ENCODE measurements at places on chromosomes 11 and 22.

GRCh38 chr11:133497477-133498140 is 34.7 kb downstream of the OPCML start:
- no peak for DNase-seq

DNA sequence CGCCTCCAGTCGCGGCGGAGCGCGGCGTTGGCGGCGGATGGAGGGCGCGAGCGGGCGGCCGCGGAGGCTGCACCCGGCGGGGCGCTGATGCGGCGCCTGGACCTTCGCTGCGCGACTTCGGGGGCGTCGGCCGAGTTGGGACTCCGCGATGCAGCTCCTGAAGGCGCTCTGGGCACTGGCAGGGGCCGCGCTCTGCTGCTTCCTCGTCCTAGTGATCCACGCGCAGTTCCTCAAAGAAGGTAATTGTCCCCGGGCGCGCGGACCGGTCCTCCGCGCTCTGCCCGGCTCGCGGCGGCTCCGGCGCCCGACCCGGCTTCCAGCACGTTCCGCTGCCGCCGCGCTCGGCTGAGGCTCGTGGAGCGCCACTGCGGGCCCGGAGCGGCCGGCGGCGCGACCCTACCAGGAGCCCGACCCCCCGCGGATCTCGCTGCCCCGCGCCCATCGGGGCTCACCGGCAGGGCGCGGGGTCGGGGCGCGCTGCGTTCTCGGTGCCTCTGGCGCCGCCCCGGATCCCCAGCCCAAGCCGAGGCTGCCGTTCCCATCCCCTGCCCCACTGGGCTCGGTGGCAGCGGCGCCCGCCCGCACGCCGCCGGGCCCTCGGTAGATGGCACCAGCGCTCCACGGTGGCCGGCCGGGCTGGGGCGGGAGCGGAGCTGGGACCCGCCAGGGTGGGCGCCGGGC is 1251.2 kb downstream of the BRD1 start:
- no peak for DNase-seq

- no peak for DNase-seq
Observed at GRCh38 chr11:121323046-121323607, 30.6 kb downstream of the SC5D start.

DNA sequence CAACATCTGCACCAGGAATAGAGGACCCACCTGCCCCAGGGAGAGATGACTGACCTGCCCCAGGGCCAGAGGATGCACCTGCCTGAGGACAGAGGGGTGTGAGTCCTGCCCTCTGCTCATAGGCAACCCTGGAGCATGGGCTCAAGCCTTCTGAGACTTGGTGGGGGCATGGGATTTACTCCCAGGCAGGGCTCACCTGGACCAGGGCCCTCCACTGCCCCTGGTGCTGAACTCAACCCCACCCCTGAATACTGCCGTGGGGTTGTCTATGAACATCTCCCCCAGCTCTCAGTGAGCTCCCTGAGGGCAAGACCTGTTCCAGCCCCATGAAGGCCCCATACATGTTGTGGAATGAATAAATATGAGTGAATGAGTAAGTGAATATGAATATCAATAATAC is 33.8 kb upstream of the MUC5AC start:
- DNase-seq, result no peak

DNA sequence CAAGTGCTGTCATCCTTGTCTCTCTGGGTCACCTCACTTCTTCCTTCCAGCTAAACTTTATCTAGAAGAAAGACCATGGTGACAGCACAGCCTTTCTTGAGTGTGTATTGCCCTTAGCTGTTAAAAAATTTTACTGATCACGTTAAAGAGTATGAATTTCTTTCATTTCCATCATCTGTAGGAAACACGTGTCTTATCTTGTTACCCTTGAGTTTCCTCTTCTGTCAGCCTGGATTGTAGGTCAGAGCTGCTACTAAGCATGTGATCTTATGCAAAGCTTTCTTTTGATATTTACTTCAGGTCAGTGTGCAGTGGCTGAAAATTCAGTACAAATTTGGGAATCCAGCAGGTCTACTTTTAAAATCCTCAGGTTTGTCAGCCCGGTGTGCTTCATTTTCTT is 512.2 kb upstream of the ARHGAP42 start:
- DNase-seq, result no peak

DNA sequence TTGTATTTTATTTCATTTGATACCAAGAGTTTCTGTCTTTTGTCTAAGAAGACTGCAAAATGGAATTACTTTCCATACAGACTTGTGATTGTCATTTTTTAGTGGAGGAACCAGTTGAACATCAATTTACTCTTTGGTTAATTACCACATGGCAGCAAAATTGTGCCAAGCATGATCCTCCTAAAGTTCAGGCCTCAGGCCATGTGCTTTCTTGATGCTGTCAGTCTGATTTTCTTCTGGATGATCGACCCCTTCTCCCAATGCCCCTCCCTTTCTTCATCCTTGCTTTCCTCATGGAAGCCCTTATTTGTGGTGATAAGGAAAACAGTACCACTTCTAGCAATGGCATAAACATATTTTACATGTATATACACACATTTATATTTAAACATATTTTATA is 76.2 kb downstream of the SVIP start:
- no peak for DNase-seq

- DNase-seq, result no peak
Observed at GRCh38 chr11:18471995-18472394, 16.3 kb downstream of the LDHAL6A start.

- no peak for DNase-seq
Observed at GRCh38 chr22:19125011-19125410, 2.8 kb upstream of the DGCR2 start.

DNA sequence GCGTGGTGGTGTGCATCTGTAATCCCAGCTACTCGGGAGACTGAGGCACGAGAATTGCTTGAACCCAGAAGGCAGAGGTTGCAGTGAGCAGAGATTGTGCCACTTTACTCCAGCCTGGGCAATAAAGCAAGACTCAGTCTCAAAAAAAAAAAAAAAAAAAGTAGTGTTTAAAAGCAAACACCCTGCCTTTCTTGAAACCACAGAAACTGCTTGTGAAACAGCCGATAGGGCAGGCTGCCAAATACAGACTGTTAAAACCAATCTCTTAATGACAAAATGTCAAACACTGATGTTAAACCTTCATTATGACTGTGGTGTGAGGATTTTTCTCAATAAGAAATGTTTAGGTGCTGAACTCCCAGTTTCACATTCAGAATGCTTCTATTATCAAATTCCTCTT is 27.3 kb downstream of the MARK2 start:
- no peak for DNase-seq

DNA sequence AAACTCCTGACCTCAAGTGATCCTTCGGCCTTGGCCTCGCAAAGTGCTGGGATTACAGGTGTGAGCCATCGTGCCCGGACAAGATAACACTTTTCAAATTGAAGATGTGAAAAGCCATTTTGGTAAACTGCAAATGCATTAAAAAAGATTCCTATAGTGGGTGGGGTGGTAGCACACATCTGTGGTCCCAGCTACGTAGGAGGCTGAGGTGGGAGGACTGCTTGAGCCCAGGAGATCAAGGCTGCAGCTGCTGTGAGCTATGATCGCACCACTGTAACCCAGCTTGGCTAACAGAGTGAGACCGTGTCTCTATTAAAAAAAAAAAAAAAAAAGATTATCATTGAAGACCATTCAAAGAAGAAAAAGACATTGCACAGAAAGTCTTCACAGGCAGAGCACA is 16.9 kb upstream of the ARFGAP3 start:
- DNase-seq, result no peak

DNA sequence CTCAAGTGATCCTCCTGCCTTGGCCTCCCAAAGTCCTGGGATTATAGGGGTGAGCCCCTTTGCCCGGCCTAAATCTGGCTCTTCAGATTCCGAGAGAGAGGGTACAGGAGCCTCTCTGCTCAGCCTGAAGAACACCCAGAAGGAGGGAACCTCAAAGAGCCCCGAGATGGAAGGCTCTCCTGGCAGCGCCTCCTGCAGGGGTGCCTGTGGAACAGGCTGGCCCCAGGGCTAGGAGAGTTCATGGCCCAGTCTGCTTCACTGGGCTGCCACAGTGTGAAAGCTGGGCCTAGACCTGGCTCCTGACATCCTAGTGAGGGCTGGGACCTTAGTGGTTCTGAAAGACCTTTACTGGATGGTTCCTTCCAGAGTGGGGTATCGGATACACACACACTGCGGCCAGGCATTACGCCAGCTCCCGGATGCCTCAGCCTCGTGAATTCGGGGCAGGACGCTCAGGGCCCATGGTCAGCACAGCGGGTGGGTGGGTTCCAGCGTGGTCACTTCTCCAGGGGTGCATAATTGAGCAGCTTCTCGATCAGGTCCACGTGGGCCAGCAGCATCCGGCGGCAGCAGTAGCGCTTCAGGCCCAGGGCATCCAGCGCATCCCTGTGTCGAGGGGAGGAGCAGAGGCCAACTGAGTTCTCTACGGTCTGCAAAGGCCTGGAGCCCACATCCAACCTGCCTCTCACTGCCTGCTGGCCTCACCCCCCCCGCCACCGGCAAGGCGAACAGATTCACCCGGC is 2.3 kb downstream of the POLR2L start:
- no peak for DNase-seq

DNA sequence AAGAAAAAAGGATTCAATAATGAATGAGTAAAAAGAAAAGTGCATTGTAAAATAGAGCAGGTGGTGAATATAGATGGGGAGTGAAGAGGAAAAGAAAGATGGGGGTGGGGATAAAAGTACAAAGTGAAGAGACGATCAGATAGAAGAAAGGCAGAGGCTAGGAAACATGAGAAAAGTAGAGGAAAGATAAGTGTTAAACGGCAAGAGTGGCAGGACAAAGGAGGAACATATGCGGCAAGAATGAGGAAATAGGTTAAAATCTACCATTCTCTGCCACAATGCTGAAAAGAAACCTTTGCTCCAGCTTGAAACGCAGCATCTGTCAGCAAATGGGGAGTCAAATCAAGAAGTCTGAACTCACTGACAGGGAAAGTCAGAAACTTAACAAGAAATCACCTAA is 6.8 kb downstream of the FUT4 start:
- DNase-seq, result no peak

DNA sequence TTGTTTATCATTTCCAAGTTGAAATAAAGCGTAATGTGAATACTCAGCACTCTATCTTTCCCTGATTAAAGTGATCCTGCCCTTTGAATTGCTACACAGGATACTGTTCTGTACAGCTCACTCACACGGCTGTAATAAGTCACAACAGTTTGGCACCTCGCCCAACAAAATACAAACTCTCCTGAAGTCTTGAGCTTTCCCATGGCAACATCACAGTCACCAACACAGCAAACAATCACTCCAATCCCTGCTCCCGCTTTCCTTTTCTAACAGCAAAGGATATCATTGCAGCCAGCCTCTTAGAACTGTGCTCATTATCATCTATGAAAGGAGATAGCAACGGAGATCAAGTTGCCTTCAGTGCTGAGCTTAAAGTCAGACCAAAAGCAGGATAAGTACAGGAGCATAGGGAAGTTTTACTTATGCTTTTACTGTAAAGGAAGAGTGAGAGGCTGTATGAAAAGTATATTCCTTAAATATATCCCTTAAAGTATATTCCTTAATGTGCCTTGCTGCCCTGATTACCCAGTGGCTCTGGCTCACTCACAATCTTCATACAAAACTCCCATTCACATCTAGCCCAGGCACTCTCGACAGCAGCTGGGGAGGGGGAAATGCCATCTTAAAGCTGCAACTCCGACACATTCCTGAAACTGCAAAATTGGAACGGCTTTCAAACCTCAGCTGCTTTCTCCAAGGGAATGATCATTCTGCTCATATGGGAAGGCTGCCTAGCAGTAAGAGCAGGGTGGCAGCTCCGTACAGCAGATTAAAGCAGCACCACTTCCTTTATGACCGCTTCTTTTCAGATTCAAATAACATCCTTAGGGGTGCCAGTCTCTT is 35.8 kb downstream of the MAML2 start:
- peak; percentile 86 for DNase-seq

GRCh38 chr11:4695442-4695841 is 2.2 kb downstream of the OR51E2 start:
- DNase-seq, result no peak

- no peak for DNase-seq
Observed at GRCh38 chr11:79179087-79179486, 261.7 kb downstream of the TENM4 start.

- DNase-seq, result peak; percentile 85
Observed at GRCh38 chr11:75031771-75032549, 43.2 kb downstream of the NEU3 start.

GRCh38 chr11:119964136-119965025 is 173.5 kb downstream of the TRIM29 start:
- peak; percentile 10 for DNase-seq

DNA sequence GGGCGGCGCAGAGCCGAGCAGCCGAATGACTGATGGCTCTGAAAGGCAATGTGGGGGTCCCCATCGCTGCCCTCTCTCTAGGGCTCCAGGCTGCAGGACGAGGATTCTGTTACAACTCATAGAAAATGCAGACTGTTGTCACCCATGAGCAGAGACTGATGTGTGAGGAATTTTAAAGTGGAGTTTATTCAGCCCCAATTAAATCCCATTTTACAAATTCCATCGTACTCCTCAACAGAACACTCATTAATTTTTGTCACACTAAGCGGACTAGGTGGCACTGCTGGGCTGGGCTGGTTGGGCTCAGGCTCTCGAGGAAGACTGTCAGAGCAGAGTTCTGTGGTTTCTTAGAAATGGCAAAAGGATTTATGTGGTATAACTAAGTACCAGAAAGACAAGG is 102.6 kb upstream of the SPON1 start:
- DNase-seq, result no peak

DNA sequence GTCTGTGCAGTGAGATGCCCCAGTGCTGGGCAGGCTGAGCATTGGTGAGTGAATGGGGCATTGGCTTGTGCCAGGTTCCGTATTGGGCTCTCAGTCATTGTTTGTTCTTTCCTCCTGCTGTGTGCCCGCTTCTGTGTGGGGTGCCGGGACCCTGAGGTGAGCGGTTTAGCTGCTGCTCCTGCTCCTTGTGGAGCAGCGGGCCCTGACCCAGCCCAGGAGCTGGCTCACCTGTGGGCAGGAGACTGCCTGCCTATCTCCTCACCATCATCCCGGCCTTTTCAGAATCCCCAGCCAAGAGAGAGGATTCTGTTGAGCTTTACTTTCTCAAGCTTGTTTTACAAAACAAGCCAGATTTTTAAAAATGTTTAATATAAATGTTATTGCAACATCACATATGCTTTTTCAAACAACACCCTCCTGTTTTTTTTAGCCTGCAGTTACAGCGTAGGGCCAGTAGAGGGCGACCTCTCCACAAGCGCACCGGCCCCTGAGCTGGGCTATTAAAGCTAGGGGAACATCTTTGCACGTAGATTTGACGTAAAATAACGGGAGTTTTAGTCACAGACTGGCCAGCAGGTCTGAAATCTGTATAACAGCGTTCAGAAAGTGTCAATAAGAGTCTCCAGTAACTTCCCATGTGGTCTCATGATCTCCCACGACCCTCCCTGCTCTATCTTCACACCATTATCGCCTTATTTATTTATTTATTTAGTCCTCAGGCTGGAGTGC is 25.1 kb upstream of the RELT start:
- peak; percentile 63 for DNase-seq

DNA sequence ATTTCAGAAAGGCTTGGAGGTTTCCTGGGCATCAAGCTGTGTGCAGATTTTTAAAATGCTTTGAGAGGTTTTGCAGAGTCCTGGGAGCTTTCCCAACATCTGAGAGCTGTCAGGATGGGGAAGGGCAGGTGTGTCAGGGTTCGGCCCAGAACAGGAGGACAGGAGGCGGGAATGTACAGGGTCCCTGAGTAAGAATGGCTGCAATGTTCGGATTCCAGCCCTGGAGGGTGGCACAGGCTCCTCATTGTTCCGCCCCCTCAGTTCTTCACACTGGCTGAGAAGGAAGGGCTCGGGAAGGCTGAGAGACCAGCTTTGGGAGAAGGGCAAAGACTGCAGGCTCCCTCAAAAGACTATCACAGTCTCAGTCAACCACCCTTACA is 5.1 kb upstream of the SEPTIN3 start:
- DNase-seq, result peak; percentile 81
